ENCODE measurements at places on chromosomes 13 and 19. TPM values are rescaled to one million over a fixed set of nuclear protein-coding genes. Genes with fewer than 3 reads are reported as not detected.

- DNase-seq = no peak
- peaks cover 21% of the 10 kb centered on the region for H3K4me1 ChIP-seq
- H3K36me3 ChIP-seq = peaks cover 3% of the 10 kb centered on the region
- no peaks in the 10 kb centered on the region for H3K27me3 ChIP-seq
- peak overlapping the region; percentile 79 for H3K4me3 ChIP-seq
These were observed 1.1 kb downstream of the IGFLR1 start for GRCh38 chr19:35741203-35741515.

GRCh38 chr19:55451163-55451964 lies 8.3 kb upstream of the SHISA7 start:
- H3K4me1 ChIP-seq = peaks cover 9% of the 10 kb centered on the region
- H3K4me3 ChIP-seq = peak overlapping the region; percentile 29
- H3K27me3 ChIP-seq = peaks cover 6% of the 10 kb centered on the region
- DNase-seq = no peak
- H3K36me3 ChIP-seq = 0 out of 2 replicates have a peak, but pooled peaks cover 3% of the 10 kb centered on the region

DNA sequence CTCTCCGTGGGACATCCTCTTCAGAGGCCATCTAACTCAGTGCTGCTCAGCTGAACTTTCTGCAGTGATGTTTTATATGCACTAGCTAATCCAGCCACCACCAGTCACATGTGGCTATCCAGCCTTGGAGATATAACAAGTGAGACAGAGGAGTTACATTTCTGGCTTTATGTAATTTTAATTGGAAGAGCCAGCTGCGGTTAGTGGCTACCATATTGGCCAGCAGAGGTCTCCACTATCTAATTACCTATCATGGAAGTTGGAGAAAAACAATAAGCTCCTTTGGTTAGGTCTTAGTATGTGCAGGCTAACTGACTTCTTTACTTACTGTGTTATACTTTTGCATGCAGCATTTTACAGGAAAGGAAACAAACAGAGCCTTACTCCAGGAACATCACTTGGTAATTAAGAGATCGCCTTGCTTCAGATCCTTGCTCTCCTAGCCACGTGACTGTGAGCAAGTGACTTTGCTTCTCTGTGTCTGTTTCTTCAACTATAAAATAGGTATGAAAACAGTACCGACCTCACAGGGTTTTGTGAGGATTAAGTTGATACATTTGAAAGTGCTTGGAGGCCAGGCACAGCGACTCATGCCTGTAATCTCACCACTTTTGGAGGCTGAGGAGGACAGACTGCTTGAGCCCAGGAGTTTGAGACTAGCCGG lies 1.6 kb upstream of the KLK10 start:
- peak; percentile 35 for DNase-seq
- no peak overlapping the region for H3K4me3 ChIP-seq
- H3K36me3 ChIP-seq = no peaks in the 10 kb centered on the region
- peaks cover 2% of the 10 kb centered on the region for H3K27me3 ChIP-seq

GRCh38 chr19:18205200-18205892 lies 1.5 kb upstream of the RAB3A start:
- no peaks in the 10 kb centered on the region for H3K27me3 ChIP-seq
- DNase-seq = no peak
- H3K36me3 ChIP-seq = no peaks in the 10 kb centered on the region
- peak overlapping the region; percentile 81 for H3K4me3 ChIP-seq
- peak overlapping the region; percentile 83 for H3K27ac ChIP-seq
- peaks cover 3% of the 10 kb centered on the region for H3K4me1 ChIP-seq

GRCh38 chr19:11164296-11164695 lies 8.7 kb upstream of the SPC24 start:
- no peak for DNase-seq
- no peaks in the 10 kb centered on the region for H3K27me3 ChIP-seq
- H3K4me3 ChIP-seq = no peak overlapping the region
- no peaks in the 10 kb centered on the region for H3K4me1 ChIP-seq

GRCh38 chr19:44706506-44707236 lies 7.7 kb downstream of the CEACAM16 start:
- no peak overlapping the region for H3K4me3 ChIP-seq
- no peaks in the 10 kb centered on the region for H3K36me3 ChIP-seq
- DNase-seq = no peak

DNA sequence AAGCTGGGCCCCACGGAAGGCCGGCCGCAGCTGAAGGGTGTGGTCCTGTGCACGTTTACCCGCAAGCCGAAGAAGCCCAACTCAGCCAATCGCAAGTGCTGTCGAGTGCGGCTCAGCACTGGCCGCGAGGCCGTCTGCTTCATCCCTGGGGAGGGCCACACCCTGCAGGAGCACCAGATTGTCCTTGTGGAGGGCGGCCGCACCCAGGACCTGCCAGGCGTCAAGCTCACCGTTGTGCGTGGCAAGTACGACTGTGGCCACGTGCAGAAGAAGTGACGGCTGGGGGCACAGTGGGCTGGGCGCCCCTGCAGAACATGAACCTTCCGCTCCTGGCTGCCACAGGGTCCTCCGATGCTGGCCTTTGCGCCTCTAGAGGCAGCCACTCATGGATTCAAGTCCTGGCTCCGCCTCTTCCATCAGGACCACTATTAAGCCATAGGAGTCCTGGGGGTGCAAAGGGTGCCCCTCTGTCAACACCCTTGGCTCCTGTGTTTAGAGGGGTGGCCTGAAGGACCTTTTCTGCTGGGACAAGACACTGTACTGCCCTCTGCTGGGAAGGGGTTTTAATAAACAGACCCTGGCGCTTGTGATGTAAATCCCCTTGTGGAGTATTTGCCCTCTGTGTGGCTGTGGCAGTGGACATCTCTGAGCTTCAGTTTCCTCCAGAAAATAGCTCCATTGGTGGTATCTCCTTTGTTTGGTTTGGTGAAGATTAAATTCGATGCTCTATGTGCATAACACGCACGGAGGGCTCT lies 1.9 kb downstream of the MRPS12 start:
- H3K27me3 ChIP-seq = no peaks in the 10 kb centered on the region
- H3K4me3 ChIP-seq = no peak overlapping the region
- DNase-seq = no peak
- H3K27ac ChIP-seq = no peak overlapping the region

DNA sequence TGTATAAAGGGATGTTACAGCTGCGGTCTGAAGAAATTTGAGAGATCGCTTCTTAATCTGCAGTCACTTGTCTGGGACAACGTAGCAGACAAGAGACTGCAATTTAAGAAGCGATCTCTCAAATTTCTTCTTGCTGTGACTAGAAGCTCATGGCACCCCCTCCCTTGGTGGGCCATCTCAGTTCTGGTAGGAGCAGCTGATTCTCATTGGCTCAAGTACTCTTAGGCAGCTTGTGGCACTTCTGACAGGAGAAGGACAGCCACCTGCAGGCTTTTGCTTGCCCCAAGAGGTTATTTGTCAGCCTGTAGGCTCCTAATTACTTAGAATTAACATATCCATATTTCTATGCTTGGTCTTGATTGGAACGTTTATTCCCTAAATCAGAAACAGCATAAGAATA lies 503.0 kb downstream of the DCT start:
- no peak for DNase-seq
- H3K4me3 ChIP-seq = no peak overlapping the region
- H3K27me3 ChIP-seq = no peaks in the 10 kb centered on the region
- no peak overlapping the region for H3K27ac ChIP-seq

GRCh38 chr13:109668433-109669233 lies 117.8 kb downstream of the IRS2 start:
- H3K4me3 ChIP-seq = no peak overlapping the region
- H3K4me1 ChIP-seq = no peaks in the 10 kb centered on the region
- no peaks in the 10 kb centered on the region for H3K36me3 ChIP-seq

GRCh38 chr13:71524613-71525304 lies 342.2 kb downstream of the DACH1 start:
- H3K27me3 ChIP-seq = no peaks in the 10 kb centered on the region
- no peak overlapping the region for H3K27ac ChIP-seq
- no peak overlapping the region for H3K4me3 ChIP-seq
- no peaks in the 10 kb centered on the region for H3K4me1 ChIP-seq
- H3K36me3 ChIP-seq = no peaks in the 10 kb centered on the region

DNA sequence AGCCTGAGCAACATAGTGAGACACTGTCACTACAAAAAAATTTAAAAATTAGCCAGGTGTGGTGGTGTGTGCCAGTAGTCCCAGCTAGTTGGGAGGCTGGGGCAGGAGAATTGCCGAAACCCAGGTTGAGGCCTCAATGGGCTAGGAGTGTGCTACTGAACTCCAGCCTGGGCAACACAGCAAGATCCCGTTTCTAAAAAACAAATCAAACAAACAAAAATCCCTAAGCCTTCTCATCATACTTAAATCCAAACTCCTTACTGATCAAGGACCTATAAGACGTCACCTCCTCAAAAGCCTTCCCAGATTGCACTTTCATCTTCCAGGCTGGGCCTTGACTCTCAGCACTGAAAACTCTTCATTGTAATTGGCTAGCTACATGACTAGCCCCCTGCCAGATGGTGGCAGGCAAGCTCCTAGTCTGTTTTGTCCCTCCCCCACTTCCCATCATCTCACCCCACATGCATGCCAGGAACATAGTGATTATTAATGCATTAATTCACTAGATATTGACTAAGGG lies 17.5 kb upstream of the NANOS3 start:
- peak overlapping the region; percentile 50 for H3K27ac ChIP-seq
- no peaks in the 10 kb centered on the region for H3K36me3 ChIP-seq
- no peaks in the 10 kb centered on the region for H3K27me3 ChIP-seq
- H3K4me3 ChIP-seq = no peak overlapping the region
- DNase-seq = no peak
- H3K4me1 ChIP-seq = peaks cover 14% of the 10 kb centered on the region

DNA sequence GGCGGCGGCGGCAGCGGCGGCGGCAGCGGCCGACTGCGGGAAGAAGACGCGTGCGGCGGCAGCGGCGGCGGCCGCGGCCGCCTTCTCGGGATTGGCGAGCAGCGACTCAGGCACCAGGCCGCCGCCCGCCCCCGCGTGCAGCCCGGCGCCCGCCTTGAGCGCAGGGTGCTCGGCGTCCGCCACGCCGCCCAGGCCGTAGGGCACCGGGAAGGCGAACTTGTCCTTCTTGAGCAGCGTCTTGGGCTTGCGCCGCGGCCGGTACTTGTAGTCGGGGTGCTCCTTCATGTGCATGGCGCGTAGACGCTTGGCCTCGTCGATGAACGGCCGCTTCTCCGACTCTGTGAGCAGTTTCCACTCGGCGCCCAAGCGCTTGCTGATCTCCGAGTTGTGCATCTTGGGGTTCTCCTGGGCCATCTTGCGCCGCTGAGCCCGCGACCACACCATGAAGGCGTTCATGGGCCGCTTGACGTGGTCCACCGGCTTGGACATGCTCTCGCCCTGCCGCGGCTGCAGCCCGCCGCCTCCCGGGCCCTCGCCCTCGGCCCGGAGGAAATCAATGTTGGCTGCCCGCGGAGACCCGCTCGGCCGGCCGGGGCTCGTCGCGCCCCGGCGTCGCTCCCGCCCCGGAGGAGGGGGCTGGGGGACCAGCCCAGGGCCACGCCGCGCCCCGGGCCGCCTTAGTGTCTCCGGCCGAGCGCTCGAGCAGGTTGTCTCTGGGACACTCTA lies 621 bp downstream of the SOX21 start:
- DNase-seq = no peak
- H3K36me3 ChIP-seq = no peaks in the 10 kb centered on the region
- peaks cover 2% of the 10 kb centered on the region for H3K27me3 ChIP-seq

DNA sequence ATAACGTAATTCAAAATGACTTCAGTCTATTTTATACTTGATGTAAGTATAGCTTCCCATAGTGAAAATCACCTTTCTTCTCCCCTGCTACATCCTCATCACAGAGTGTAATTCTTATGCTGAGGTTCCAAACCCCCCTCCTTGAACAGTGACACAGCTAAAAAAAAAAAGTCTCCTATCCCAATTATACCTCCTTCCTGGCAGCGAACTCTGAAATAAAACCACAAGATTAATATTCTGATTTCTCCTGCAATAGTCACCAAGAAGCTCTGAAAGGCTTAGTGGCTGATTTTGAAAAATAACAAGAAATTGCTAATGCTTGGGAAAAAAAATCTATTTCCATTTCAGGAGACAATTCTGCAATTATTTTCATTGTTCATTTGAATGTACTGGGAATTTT lies 36.3 kb downstream of the EFNB2 start:
- H3K36me3 ChIP-seq = no peaks in the 10 kb centered on the region
- no peak for DNase-seq
- H3K27ac ChIP-seq = no peak overlapping the region

- H3K4me3 ChIP-seq = no peak overlapping the region
- DNase-seq = no peak
- H3K4me1 ChIP-seq = no peaks in the 10 kb centered on the region
- no peaks in the 10 kb centered on the region for H3K27me3 ChIP-seq
These were observed 486.8 kb downstream of the FOXO1 start for GRCh38 chr13:40179445-40180281.

Gene SHISA2
- 1.2 TPM for total RNA-seq

Gene RXFP2
- not detected for total RNA-seq

Gene TEX29
- total RNA-seq = not detected

Gene KLK4
- not detected for total RNA-seq

Gene PSG6
- not detected for total RNA-seq

Gene ARHGAP33
- 35.8 TPM for total RNA-seq

Gene ZNF146
- total RNA-seq = 121 TPM

Gene VSTM1
- total RNA-seq = 1.5 TPM

Gene NLRP4
- total RNA-seq = not detected

Gene MUC16
- total RNA-seq = 3.4 TPM

Gene GFY
- total RNA-seq = not detected

Gene FBXL3
- total RNA-seq = 18.5 TPM

All from Panc1 (cell line).